ENCODE measurements at places on chromosomes 2 and 18. TPM values are rescaled to one million over a fixed set of nuclear protein-coding genes. Genes with fewer than 3 reads are reported as not detected.

The FSIP2 gene
- total RNA-seq: 0.28 TPM

The ANKRD62 gene
- total RNA-seq: not detected

The DYNAP gene
- not detected for total RNA-seq

The GCKR gene
- total RNA-seq: not detected

GRCh38 chr2:47569658-47570475, 166.9 kb downstream of the MSH2 start:
- peaks cover 27% of the 10 kb centered on the region for H3K4me1 ChIP-seq
- no peak overlapping the region for H3K27ac ChIP-seq
- peaks cover 15% of the 10 kb centered on the region for H3K27me3 ChIP-seq
- no peak overlapping the region for H3K4me3 ChIP-seq

DNA sequence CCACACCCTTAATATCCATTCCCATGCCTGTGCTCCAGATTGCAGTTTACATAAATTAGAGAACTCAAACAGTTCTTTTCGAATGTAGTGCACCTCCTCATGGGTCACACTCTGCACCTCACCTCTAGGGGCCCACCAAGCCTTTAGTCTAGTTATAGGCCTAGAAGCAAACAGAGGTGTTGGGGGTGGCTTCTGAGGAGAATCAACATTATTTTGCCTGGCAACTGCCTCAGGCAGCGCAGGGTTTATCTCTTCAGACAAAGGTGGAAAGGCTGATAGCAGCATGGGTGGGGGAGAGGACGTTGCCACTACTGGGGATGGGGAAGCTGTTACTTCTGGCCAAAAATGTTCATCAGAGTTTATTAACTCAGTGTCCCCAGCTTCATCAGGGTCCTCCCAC, 5.0 kb upstream of the GYPC start:
- H3K27me3 ChIP-seq: no peaks in the 10 kb centered on the region
- H3K27ac ChIP-seq: no peak overlapping the region
- H3K4me3 ChIP-seq: no peak overlapping the region
- no peak for DNase-seq
- H3K4me1 ChIP-seq: peaks cover 15% of the 10 kb centered on the region

GRCh38 chr2:193332941-193333340, 1138.2 kb upstream of the TMEFF2 start:
- no peak overlapping the region for H3K4me3 ChIP-seq
- no peak overlapping the region for H3K27ac ChIP-seq
- no peaks in the 10 kb centered on the region for H3K27me3 ChIP-seq
- H3K36me3 ChIP-seq: no peaks in the 10 kb centered on the region
- H3K4me1 ChIP-seq: no peaks in the 10 kb centered on the region

DNA sequence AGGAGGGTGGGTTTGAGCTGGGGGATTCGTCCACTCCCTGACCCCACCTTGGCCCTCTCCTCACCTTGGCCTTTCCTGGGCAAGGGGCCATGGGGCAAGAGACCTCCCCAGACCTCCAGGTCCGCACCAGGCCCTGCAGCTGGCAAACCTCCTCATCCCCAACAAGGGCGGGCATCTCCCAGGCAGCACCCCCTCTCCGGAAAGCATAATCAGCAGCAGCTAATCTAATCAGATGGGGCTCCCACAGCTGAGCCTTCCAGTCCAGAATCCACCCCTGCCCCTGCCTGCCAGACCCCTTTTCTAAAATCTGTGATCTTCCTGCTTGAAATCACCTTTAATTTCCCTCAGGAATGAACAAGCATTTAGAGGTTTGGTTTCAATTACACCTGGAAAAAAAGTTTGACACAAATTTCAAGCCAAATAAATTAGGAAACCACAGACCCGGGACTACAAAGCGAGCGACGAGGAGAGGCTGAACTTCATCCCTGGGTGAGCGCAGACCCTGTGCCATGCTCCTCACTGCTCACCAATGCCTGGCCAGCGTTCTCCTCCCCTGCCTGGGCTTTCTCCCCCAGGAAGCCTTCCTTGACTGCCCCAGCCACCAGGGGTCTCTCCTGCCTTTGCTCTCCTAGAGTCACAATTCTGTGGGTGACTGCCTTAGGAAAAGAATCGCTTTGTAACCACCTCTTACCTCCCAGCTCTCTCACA, 143.0 kb upstream of the MYCN start:
- DNase-seq: no peak
- no peak overlapping the region for H3K27ac ChIP-seq
- H3K27me3 ChIP-seq: no peaks in the 10 kb centered on the region
- no peaks in the 10 kb centered on the region for H3K36me3 ChIP-seq

GRCh38 chr18:46716336-46716735, 40.5 kb downstream of the ST8SIA5 start:
- no peaks in the 10 kb centered on the region for H3K4me1 ChIP-seq
- no peak overlapping the region for H3K4me3 ChIP-seq
- no peak overlapping the region for H3K27ac ChIP-seq
- H3K36me3 ChIP-seq: no peaks in the 10 kb centered on the region
- DNase-seq: no peak
- H3K27me3 ChIP-seq: no peaks in the 10 kb centered on the region
